Fibroblast of skin of abdomen (primary cell): ENCODE measurements at places on chromosomes 7 and 10.

GRCh38 chr7:17506095-17506494, 207.6 kb downstream of the AHR start:
- DNase-seq = no peak

- DNase-seq = peak; percentile 6
Observed at GRCh38 chr7:92944633-92945032, 108.3 kb upstream of the CDK6 start.

- DNase-seq = no peak
Observed at GRCh38 chr7:44645254-44645653, 38.8 kb downstream of the OGDH start.

DNA sequence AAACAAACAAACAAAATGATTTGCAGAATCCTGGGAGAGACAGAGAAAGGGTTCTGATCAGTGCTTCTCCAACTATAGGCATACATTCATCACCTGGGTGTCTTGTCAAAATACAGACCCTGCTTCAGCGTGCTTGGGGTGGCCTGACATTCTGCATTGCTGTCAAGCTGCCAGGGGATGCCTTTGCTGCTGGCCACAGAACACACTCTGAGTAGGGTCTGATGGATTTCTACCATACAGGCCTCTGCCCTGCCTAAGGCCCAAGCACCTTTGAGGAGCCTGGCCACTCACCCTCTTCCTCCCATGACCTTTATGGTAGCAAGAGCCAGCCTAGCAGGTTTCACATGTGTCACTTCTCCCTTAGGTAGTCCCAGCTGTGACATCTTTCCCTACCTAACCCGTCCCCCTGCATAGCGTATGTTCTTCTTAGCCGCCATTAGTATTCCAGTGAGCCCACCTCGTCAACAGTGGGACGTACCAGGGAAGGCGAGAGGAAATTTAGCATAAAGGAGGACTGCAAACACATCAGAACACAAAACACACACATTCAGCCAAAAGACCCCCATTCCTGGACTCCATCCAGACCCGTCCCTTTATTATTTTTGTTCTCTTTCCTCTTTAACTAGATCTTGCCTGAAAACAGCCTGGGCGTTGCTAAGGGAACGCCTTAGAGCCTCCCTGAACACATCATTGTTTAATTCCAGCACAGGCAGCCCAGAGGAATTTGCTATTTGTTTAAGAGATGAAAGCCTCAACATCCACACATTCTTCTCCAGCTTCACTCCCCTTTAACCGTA, 43.9 kb upstream of the PODXL start:
- peak; percentile 39 for DNase-seq

DNA sequence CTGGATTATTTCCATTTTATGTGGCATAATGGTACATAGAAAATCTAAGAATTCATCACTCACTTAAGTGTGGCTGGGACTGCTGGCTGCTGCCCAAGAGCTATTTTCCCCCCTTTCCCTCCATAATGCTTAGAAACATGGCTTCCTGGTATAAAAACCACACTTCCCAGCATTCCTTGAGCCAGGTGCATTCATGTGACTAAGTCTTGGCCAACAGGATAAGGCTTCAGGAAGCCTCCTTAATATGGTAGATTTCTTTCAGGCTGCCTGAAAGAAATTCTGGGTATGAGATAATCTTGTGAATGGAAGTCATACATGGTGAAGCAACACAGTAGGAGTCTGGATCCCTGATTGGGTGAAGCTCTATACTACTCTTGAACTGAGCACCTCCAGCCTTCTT, 178.0 kb downstream of the JAZF1 start:
- DNase-seq = no peak

DNA sequence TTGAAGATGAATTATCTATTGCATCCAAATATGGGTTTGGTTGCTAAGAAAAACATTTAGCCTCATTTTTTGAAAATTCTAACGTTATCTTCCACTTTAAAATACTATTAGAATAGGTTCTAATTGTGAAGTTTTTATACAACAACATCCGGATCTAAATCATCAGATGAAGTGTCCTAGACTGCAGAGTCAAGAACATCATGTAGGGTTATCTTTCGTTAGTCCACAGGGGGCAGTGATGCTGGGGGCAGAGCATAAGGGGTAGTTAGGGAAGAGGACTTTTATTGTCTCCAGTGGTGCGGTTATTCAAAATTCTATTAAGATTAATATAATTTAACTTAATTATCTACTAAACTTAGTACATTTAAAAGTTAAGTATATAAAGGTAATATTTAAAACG, 990.6 kb upstream of the PHF14 start:
- no peak for DNase-seq

DNA sequence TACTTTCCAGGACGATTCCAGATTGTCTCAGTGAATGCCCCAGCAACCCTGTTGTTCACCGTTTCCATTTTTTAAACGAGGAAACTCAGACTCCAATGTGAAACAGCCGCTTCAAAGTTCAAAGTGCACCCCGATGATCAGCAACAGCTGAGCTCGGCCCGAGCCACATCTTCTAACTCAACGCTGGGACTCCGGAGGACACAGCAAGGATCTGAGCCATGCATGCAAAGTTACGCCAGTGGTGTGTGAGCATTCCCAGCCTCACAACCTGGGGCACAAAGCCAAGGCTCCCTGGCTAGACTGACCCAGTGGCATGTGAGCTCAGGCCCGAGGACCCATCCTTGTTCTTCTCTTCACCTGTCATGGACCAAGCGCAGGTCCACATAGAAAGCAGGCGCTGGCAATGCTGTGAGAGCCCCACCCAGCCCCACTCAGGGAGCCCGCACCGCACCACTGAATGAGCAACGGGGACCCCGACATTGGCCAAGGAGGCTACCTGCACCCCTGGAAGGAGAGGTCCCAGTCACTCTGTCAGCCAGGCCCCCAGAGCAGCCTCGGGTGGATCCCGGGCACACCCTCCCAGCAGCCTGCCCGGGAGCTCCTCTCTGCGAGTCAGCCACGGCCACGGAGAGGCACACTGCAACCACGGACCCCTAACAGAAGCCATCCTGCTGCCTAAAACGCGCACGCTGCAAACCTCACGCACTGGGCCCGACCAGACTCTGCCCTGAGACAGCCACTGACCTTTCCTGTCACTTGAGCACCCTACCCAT, 82.9 kb downstream of the MAD1L1 start:
- DNase-seq = no peak

GRCh38 chr10:28293236-28294168, 9.4 kb downstream of the MPP7 start:
- DNase-seq = peak; percentile 19

DNA sequence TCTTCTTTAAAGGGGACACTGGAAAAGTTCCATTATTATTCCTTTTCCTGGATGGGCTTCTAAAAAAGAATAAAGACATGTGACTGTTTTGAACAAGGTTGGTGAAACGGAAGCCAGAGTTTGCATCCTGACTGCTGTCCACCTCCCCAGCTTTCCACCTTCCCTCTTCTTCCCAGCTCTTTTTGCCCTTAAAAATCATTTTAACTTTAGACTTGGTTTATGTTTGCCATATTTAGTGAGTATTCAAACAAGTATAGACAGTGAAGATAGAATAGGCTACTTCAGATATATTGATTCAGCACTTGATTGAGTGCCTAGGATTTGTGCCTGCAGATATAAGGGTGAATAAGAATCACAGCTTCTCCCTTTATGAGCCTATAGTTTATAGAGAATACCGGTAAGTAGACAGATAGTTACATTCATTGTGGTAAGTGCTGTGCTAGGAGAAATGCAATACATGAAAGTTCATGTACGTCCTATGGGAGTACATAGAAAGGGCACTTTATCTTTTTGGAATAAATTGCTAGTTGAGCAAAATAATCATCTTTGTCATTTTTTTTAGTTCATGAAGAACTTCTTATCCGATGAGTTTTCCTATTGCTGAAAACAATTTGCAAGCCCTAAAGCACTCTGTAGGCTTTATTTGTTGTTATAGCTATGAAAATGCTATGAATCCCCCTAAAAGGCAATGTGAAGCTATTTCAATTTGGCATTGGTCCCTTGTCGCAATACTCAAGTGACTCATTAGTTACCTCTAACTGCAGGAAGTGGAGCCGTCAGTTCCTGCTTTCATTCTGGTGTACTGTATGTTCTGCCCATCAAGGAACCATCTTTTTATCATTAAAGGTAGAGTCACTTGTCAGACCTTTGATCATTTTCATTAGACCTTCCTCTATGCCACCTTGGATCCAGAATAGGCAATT, 57.2 kb upstream of the STRIP2 start:
- peak; percentile 49 for DNase-seq

GRCh38 chr10:62068464-62068863, 167.0 kb downstream of the ARID5B start:
- DNase-seq = no peak

DNA sequence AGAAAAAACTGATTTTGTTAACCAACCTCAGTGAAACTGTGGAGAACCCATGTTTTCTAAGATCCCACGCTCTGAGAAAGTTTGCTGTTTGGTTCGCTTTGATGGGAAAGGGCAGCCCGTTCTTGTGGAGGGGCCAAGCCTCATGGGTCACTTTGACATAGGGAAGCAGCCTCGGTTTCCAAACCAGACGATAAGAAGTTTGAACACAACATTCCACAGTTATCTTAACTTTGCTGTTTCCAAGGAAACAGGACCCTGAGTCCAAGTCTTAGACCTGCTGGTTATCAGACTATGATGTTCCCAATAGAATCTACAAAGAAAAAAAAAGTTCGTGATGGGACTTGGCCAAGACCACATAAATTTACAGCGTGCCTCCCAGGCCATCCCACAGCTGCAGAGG, 182.3 kb downstream of the NRP1 start:
- DNase-seq = no peak

DNA sequence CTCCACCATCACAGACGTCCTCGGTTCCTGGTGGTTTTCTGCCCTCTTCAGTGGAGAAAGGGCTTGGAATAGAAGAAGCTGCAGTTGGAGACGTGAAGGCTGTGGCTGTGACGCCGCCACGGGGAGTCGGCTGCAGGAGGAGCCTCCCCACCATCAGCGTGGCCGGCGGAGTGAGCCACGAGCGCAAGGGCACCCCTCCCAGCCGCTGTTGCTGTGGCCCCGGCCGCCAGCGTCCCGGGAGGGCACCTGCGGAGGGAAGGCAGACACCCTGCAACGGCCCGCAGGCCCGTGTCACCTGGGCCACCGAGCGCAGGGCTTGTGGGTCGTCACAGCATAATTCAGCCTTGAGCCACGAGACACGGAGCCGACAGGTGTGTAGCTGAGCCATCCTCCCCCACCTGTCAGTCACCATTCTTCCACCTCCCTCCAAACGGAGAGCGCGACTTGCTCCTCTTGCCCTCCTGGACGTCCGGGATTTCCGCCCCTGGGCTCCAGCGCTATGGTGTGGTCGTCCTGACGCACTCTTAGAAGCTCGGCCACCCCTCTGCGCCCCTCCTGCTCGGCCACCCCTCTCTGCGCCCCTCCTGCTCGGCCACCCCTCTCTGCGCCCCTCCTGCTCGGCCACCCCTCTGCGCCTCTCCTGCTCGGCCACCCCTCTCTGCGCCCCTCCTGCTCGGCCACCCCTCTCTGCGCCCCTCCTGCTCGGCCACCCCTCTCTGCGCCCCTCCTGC, 102.7 kb downstream of the PTPRN2 start:
- DNase-seq = no peak

GRCh38 chr7:25950488-25951413, 201.2 kb upstream of the NFE2L3 start:
- peak; percentile 92 for DNase-seq

DNA sequence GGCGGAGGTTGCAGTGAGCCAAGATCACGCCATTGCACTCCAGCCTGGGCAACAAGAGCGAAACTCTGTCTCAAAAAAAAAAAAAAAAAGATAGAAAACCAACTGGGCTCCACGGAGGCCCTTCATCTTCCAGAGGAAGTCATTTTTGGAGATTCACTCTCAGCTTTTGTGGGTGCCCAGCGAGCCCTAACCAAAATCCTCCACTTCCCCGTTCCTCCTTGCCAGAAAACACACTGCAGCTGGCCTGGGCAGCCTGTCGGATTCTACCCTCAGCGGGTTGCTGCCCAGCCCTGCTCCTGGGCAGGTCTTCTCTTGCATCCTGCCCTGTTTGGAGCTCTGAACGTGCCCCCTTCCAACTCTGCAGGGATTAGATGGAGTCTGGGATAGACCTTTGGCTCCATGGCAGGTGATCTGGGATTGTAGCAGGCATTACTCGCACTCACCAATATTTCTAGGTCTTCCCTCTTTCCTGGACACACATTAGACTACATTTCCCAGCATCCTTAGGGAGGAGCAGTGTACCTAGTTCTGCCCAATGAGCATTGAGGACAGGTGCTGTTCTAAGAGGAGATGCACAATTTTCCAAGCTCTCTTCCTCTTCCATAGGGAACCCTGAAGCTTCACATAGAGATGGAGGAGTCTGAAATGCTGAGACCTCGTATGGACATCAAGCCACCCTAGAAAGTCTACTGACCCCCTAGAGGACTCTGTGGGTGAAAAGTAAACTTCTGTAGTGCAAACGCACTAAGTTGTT, 4.6 kb downstream of the GRID2IP start:
- no peak for DNase-seq

- no peak for DNase-seq
Observed at GRCh38 chr10:1393481-1393880, 337.3 kb downstream of the WDR37 start.
